ENCODE measurements at places on chromosomes 4 and X.

GRCh38 chrX:131703646-131704045 is 159.8 kb downstream of the OR13H1 start:
- DNase-seq: no peak

- no peak for DNase-seq
These were observed 27.4 kb downstream of the PRSS12 start for GRCh38 chr4:118325431-118325830.

GRCh38 chrX:71638409-71638808 is 20.1 kb upstream of the CXCR3 start:
- no peak for DNase-seq

GRCh38 chrX:45900766-45901615 is 644.2 kb downstream of the ZNF674 start:
- DNase-seq: no peak

- DNase-seq: no peak
These were observed 957.2 kb downstream of the FSTL5 start for GRCh38 chr4:161206528-161207080.

DNA sequence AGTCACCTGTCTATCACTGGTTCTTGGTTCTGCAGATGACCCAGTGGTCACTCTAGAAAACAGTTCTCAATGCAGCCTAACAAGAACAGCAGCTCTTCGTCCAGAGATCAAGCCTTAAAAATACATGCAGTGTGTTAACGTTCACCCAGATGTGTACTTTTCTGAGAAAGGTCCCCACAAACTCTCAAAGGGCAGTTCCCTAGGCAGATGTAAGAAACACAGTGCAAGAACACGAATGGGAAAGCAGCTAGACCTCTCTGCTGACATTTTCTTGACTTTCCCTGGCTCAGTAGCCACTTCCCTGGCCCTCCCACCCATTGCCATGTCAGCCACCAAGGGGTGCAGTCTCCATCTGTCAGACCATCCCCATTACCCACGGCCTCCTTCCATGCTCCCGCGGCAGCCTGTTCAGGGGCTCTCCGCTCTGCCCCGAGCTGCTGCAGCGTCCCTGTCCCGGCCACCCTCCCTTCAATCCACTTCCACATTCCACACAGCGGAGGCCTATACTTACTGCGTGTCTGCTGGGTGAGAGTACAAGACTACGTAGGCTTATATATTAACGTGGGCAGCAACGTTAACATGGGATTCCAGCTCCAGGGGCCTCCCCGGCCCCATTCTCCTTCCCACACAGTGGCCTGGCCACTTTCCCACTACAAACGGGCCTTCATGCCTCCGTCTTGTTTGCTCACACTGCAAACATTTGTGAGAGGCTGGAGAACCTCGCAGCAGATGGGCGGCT is 34.3 kb downstream of the IRF2 start:
- DNase-seq: peak; percentile 12

GRCh38 chr4:34633241-34633640 is 1611.1 kb downstream of the ARAP2 start:
- DNase-seq: no peak
